ENCODE measurements at places on chromosomes 5 and 9.

DNA sequence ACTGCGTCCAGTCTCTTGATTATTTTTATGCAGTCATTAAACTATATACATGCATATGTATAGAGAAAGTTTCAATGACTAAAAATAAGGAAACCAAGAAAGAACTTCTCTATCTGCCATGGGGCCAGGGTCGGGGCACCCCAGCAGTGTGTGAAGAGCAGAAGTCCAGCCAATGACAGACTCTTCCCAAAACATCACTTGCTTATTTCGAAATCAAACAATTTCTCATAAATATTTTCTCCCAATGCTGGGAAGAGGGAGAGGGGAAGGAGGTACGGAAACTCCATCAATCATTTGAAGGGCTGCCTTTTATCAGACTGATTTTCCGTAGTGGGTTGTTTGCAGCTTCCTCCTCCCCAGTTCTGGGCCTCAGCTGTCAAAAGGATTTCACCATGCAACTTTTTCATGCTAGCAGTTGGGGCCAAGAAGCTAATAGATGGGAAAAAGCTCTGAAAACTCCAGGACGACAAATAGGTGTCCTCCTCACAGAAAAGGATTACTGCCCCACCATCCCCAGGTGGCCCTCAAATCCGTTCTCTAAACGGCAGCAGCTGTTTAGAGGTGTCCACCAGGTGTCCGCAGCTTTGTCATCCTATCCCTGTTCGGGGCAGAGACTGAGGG, 617 bp upstream of the FPGS start:
- DNase-seq: no peak

DNA sequence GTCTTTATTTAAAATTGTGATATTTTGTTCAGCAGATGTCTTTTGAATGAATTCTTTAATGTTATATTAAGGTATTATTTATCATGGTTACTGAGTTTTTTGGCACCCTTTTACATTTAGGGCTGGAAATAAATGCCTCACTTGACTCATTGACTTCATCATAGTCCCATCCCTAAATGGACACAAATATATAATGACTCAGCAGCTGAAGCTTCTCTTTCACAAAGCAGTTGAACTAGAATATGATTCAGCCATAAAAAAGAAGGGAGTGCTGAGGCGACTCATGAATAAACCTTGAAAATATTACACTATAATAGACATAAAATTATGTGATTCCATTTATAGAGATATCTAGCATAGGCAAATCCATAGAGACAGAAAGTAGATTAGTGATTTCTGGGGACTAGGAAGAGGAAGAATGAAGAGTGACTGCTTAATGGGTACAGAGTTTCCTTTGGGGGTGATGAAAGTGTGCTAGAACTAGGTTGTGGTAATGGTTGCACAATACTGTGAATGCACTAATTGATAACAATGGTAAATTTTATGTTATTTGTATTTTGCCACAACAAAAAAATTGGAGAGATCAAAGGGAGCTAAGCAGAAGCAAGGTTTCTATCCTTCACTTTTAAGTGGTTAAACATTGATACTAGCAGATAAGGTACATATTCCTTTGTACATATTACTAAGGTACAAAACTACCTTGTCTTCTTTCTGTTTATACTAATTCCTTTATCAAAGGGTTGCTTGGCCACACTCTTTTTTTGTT, 449.6 kb downstream of the NTRK2 start:
- peak; percentile 15 for DNase-seq

DNA sequence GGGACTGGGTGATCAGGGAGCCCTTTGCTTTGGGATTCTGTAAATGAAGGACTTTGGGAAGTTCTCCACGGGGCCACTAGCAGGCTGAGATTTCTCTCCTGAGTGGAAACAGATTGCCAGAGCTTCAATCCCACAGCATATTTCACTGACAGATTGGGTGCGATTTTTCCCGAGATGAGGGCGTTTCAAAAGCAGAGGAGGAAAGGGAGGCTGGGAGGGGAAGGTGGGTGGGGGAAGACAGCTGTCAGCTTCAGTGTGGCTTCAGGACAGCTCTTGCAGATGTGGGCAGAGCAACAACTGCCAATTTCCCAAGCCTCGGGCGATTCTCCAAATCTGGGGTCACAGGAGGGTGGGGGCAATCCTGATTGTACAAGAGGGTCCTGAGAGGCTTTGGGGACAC, 258.5 kb upstream of the ADRA1B start:
- no peak for DNase-seq

DNA sequence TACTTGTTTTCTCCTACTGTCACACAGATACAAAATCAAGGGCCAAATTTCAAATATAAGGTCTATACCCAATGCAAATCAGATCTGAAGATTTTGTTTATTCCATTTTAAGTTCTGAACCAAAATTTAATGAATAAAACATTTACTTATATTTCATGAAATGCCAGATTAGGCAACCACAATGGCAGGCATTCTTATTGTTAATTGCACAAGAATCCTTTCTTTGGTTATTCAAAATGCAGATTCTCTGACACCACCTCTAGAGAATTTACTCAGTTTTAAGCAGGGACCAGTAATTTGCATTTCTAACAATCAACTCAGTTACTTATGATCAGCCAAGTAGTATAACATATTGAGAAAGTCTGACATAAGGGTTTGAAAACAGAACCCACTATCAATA, 972.4 kb upstream of the ACO1 start:
- no peak for DNase-seq

DNA sequence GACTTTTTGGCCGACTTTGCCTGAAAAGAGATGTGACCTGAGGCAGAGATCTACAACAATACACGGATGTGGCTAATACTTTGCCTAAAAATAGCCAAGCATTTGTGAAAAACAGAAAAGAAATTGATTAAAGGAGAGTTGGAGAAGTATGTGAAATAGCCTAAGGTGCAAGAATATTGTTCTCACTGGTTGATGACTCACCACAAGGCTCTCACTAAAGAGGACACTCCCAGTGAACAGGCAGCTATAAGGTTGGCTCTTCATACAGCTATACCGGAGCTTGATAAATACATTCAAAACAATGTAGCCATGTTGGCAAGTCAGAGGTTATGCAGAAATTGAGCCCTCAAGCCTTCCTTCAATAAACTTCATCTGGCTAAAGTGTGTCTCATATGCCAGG, 317.2 kb upstream of the GRAMD2B start:
- no peak for DNase-seq

- no peak for DNase-seq
Observed at GRCh38 chr5:135559354-135559753, 19.4 kb downstream of the CXCL14 start.

DNA sequence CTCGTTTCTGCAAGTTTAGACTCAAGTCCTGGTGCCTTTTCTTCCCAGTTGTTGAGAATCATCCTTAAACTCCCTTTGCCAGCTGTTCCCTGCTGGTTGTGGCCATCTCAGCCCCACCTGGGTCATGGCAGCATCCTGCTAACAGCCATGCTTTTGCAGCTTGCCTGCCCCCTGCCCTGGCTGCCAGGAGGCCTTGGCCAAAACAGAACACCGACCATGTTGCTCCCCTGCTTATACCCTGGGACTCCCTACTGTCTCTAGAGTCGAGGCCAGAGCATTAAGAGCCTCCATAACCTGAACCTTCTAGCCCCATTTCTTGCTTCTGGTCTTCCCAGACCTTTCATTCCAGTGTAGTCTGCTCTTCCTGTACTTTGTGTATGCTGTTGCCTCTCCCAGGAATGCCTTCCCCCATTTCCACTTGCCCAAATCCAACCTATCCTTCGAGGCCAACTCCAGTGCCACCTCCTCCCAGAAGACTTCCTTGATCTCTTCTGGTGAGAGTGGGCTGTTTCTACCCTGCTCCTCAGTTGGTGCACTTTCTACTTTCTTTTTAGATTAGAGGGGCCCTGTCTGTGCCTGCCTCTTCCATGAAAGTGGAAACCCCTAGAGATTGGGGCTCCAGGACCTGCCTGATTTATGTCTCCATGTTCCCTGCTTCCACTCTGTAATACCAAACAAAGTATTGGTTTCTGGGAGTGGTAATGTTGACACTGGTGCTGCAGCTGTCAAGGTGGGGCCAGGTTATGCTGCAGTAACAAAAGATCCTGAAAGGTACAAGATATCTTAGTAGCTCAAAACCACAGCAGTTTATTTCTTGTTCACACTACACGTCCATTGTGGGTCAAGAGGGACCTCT, 88.2 kb downstream of the AMBP start:
- no peak for DNase-seq
